ENCODE measurements at places on chromosomes 2 and 18. TPM values are rescaled to one million over a fixed set of nuclear protein-coding genes. Genes with fewer than 3 reads are reported as not detected.

UPP2 gene
- not detected for total RNA-seq

DSC3 gene
- not detected for total RNA-seq

NGEF gene
- total RNA-seq = not detected

DPP10 gene
- total RNA-seq = not detected

GCA gene
- total RNA-seq = 12.6 TPM

CXCR1 gene
- not detected for total RNA-seq
